CD4-positive, alpha-beta T cell treated with Interleukin-6 at 100 ng/mL for 8 hours (primary cell): ENCODE measurements at places on chromosomes 12 and 14.

- no peak for DNase-seq
Measured at GRCh38 chr14:22836301-22837113, at the start of gene MMP14. Gene MMP14, plus strand, starts transcription at chr14:22836585. Its CDS starts 233 bp downstream, at chr14:22836818.

- no peak for DNase-seq
Measured at GRCh38 chr12:56004211-56004610, 7.1 kb downstream of the SUOX start.

- no peak for DNase-seq
Measured at GRCh38 chr12:116303066-116303465, 25.6 kb upstream of the MED13L start.

DNA sequence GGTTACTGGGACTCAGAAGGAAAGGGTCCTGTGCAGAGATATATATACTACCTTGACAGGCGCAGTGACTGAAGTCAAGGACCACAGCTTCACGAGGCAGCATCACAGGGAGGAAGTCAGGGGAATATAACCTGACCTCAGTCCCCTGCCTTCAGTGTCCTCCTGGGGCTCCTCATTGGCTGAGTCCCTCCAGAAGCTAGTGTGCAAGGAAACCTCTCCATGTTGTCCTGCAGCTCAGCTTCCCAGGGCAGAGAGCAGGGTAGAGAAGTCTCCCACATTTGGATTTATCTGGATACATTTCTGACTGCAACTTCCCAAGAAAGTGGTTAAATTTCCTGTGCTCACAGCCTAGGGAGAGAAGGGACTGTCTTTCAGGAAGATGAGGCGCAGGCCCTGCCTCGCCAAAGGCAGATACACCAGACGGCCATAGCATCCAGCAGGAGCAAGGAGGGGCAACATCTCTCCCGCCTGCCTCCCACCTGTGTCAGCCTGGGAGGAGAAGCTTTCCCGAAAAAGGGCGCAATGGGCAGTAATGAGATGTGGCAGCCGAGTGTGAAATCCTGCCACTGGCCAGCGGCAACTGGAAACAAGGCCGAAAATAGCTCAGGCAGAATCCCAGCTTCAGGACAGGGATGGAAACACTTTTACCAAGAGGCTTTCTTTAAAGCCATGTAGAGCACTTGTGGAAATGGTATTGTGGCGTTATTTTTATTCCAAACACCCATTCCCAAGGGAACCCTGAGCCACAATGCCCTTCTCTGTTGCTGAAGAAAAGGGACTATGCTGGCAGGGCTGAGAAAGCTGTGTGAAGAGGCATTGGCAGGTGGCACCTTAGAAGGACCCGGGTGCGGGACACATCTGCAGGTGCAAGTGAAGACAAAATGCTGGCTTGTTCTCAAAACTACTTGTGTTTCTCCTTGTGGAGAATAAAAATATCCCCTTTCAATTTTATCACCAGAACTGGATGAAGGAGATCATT is 54.9 kb upstream of the HIF1A start:
- DNase-seq = no peak

- no peak for DNase-seq
Measured at GRCh38 chr12:109445191-109445609, 31.9 kb downstream of the KCTD10 start.

DNA sequence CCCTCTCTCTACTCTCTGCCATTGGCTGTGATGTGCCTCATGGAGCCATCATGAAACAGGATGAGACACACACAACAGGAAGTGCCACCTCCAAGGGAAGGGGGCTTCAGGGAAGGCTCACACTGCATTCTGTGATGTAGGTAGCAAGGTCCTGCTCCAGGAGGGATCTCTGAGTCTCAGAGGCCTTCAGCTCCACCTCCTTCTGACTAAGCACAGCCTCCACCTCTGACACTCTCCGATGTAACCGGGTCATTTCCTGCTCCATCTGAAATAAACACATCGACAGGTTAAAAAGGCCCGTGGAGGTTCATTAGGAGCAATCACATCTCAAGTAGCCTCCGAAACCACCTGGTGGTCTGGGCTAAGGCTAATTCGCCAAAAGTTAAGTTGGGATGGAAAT is 93.3 kb downstream of the CIT start:
- no peak for DNase-seq

DNA sequence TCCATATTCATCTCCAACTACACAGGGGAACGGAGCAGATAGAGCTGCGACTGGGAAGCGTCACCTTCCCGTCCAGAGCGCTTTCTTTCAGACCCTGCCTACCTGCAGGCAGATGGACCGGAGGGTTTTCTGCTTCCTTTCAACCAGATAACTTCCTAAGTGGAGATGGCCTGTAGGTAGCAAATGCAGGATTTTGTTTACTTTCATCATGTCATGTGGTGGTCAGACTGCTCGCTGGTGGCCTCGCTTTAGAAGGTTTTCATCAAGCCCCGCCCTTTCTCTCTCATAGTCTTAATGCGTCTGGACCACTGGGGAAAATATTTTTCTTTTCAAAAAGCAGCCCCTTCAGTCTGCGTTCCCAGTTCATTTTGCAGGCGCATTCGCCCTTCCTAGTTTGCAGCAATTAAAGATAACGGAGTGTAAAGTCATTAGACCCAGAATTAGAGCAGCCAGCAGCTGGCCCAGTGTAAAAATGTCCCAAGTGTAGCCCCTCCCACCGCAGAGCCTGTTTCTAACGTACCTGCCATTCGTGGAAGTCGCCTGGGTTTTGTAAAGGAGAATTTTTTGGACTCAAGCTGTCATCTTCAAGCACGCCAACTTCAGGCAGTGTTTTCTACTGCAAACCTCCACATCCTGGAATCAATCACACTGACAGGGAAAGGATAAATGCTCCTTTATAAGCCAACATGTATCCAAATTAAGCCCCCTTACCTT is 68.9 kb downstream of the TESC start:
- no peak for DNase-seq

DNA sequence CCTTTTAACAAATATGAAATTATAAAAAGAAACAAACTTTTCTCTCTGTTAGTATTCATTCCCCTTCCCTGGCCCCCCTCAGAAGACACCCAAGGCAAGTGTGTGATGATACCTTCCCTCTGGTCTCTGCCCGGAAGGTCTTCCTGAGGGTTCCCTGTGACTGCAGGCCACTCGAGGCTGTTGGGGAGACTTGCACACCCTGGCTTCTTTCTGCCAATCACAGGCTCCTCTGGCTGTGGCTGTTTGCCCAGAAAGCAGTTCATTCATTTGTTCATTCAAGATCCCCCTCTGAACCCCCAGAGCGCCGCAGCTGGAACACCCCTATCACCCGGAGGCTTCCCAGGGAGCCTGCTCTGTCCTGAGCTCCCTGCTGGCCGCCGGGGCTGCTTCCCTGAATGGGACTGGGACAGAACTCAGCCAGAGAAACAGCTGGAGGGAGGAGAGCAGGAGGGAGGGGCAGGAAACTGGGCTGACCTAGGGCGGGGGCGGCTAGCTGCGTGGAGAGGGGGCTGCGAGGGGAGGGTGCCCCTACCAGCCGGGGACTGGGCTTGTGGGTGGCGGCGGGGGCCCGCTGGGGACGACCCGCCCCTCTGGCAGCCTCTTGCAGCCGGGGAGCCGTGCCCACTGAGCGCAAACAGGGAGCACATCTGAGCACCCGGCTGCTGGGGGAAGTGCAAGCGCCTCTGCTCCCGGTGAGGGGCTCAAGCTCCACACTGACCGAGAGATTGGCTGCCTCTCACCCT is at the start of gene CMKLR1:
CMKLR1 (minus strand) TSS at position 397 of the 743 bp plus-strand sequence. CDS start 45,720 bp downstream, outside the sequence.
- DNase-seq = no peak

DNA sequence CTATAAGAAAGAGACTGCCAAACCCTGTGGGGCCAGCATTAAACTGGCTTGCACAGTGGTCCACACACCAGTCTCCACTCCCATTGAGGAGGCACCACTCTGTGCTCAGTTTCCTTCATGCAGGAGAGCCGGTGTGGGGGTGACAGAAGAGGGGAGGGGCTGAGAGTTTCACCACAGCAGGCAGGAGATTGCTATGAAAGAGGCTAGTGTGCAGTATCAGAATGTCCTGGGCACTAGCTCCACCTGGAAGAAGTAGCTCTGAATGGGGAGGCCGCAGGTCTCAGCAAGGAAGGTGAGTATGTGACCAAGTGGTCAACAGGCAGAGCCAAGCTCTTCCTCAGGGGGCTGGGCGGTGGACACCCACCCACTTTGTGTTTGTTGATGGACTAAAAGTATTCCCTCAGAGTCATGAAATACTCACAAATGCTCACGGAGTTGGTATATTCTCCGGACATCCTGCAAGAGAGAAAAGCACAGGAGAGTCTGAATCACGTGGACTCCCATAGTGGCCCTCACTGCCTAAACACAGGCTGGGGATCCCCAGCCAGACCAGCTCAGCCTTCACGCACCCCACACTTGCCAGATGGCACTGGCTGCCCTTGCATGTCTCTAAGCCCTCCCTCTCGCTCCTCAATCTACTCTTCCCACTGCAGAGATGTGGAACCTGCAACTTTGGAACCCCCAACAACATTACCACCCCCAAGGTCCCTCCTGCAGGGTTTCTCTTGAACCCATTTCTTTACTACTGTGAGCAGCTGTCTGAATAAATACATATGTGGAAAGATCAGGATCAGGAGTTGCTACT is 7.8 kb upstream of the KRT72 start:
- DNase-seq = no peak
